Stimulated activated CD8-positive, alpha-beta memory T cell treated with anti-CD3 and anti-CD28 coated beads, Interleukin-15, amount 100 ng/mL, for 1 hour (primary cell): ENCODE measurements at places on chromosomes 4 and X.

DNA sequence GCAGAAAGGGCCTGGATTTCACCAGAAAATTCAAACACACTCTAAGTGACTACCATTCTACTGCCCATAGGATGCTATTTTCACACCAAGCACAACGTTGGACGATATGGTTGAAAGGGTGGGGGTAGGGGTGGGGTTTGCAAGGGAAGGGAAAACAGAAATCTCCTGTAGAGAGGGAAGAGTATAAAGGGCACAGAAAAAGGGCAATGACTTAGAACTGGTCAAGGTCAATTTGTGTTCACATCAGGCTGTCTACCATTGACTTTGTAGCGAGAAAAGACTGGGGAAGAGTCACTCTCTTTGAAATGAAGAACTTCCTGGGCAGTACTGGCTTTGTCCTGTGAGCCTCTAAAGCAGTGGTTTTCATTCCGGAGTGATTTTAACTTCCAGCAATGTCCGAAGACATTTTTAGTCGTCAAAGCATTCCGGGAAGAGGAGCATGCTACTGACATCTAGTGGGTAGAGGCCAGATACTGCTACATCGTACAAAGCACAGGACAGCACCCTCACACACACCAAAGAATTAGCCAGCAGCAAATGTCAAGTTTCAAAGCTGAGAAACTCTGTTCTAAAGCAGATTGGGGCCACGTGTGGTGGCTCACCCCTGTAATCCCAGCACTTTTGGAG is 48.4 kb upstream of the SLC7A3 start:
- DNase-seq, result no peak

DNA sequence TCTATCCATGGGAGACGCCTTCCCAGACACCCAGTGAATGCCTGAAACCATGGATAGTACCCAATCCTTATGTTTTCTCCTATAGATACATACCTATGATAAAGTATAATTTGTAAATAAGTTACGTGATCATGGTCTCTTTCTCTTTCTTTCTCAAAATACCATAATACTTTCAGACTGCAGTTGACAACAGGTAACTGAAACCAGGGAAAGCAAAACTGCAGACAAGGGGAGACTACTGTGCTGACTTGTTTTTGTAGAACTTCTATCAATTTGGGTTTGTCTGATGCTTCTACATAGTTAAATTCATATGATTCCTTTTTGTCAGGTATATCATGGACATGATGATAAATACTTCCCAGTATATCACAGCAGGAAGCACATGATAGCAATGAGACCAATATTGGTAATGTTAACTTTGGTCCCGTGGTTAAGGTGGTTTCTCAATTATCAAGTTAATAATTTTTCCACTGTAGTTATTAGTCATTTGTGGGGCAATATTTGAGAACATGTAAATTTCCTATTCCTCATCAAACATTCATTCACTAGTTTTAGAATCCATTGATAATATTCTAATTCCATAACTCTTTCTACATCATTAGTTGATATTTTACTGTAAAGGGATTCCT is 298.0 kb upstream of the TET2 start:
- no peak for DNase-seq

GRCh38 chr4:38791010-38791409 is 8.2 kb upstream of the TLR10 start:
- DNase-seq, result no peak

DNA sequence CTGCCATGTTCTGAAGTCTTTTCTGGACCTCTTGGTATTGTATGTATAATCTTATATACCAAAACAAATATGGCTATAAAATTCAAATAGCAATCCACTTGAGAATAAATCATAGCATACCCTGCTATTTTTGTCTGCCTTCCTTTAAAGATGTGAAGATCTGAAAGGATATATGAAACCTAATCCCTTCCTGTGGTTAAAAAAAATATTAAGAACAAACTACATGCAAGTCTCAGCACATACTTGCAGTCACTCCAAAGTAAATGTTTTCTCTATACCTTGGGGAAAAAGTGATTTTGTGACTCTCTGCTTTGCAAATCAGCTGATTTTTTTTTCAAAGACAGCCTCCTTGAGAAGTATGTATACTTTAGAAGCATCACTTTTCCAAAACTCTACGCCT is 322.9 kb downstream of the ANKRD50 start:
- DNase-seq, result no peak
